Progenitor cell of endocrine pancreas (in vitro differentiated cells): ENCODE measurements at places on chromosomes 3 and 15. TPM values are rescaled to one million over a fixed set of nuclear protein-coding genes. Genes with fewer than 3 reads are reported as not detected.

Gene NRG4
- total RNA-seq, result 1.0 and 3.0 TPM in 2 replicates

Gene SLC12A1
- 0.16 TPM in 1 of 2 replicates, not detected in the other for total RNA-seq

- DNase-seq, result no peak
Observed at GRCh38 chr15:41921167-41921566, 27.3 kb upstream of the SPTBN5 start.

- no peak for DNase-seq
Observed at GRCh38 chr3:195774917-195775316, 36.8 kb downstream of the MUC4 start.

Gene LRRIQ4
- 0.31 and 0.42 TPM in 2 replicates for total RNA-seq

DNA sequence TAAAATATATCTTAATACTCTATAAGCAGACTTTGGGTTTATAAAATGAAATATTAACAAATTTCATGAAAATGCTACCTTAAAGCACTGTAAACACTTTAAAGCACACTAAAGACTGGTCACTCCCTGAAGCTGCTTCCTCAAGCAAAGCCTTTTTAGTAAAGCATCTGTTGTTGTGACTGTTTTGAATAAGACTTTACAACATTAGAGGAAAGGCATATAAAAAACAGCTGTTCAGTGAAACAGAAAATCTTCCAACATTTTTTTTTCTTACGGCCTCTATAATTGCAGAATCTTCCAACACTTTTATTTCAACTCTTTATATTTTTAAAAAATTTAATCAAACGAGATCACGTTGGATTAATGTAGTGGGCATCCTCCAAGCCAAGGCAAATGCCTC is 48.1 kb downstream of the GRK7 start:
- DNase-seq, result no peak

DNA sequence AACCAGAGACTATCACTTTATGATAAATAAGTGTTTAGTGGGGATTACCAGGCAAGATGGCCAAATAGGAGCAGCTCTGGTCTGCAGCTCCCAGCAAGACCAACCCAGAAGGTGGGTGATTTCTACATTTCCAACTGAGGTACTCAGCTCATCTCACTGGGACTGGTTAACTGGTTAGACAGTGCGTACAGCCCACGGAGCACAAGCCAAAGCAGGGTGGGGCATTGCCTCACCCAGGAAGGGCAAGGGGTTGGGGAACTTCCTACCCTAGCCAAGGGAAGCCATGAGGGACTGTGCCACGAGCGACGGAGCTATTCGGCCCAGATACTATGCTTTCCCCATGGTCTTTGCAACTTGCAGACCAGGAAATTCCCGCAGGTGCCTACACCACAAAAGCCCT is 171.0 kb downstream of the CTNNB1 start:
- DNase-seq, result no peak

Gene AP3B2
- 13.2 and 14.4 TPM in 2 replicates for total RNA-seq

DNA sequence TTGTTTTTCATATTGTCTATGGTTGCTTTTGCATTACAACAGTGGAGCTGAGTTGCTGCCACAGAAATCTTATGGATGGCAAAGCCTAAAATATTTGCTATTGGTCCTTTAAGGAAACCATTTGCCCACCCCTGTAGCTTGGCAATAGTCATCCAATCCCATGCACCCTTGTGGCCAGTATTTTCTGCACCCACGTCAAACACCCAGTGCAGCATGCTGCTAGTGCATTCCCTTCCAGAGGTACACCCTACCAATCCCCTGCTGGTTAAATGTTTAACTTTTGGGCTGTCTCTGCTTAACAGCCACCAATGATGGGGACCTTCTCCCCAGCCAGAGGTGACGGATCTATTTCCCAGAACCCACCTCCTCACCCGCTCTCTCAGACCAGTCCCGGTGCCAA is 23.8 kb upstream of the SLC6A11 start:
- no peak for DNase-seq

- no peak for DNase-seq
Observed at GRCh38 chr3:16240229-16241023, 24.3 kb downstream of the DPH3 start.

DNA sequence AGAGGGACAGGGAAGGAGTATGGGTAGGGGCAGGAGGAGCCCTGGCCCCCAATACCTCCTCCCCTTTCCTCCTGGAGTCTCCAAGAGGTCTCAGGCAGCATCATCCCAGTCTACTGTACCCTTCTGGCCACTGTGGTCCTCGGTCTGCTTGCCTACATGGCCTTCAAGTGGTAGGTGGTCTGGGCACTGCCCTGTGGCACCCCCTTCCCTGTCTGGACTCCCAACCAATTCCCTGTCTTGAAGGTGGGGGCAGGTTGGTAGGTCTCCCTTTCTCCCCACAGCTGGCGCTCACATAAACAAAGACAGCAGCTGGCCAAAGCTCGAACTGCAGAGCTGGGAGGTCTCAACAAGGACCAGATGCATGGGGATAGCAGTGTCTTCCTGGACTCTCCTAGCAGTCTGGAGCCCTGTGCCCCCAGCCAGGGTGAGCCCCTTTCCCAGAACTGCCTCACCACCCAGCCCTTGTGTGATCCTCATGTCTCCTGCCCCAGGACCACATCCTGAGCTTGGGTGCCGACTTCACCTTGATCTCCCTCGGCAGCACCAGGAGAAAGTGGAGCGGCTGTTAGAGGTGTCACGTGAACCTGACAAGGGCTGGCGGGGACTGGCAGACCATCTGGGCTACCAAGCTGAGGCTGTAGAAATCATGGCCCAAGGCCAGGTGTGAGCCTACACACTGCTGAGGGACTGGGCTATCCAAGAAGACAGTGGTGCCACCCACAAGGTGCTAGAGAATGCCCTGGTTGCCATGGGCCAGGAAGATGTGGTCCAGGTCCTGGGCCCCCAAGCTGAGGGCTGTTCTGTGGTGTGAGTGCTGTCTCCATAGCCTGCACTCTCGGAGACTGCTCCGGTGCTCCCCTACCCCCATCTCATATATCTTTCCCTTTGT is 33.1 kb downstream of the NBEAL2 start:
- no peak for DNase-seq

Gene KCNH8
- 9.8 and 10.0 TPM in 2 replicates for total RNA-seq

GRCh38 chr3:178420033-178420432 is 116.2 kb upstream of the KCNMB2 start:
- no peak for DNase-seq

- DNase-seq, result no peak
Observed at GRCh38 chr15:57500979-57501576, 90.6 kb upstream of the MYZAP start.

DNA sequence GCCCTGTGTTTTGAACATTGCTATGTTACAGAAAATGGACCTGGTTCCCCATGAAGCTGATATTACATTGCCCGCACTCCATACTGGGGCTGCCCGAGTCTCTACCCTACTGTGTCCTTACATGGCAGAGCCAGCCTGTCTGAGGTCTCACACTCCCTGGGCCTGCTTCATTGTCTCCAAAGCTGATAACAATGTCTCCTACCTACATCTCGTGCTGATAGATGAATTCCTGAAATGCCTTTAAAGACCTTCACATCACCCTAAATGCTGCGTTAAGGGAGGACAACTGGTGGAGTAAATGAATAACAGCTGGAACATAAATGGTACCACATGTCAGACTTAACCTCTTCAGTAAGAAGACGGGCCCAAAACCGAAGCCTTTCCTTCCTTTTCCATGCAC is 62.9 kb upstream of the PTX3 start:
- no peak for DNase-seq

Gene PRR23B
- not detected in 2 replicates for total RNA-seq

- DNase-seq, result no peak
Observed at GRCh38 chr3:69115731-69116130, 6.7 kb downstream of the LMOD3 start.

GRCh38 chr3:62226601-62227339 is 146.6 kb downstream of the FEZF2 start:
- no peak for DNase-seq

DNA sequence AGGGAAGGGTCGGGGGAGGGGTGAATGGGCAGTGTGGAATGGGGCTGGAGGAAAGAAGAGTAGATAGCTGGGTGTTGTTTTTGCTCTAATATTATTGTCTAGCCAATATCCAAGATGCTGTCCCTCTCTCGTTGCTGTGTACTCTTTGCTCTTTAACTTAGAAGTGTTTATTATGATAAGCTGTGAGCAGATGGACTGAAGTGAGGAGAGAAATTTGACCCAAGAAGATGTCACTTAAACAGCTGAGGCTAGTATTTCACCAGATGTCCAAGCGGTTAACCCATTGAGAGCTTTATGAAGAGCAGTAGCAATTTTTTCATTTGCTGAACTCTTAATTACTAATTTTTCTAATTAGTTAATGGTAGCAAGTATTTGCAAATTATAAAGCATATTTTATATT is 212.2 kb upstream of the TP63 start:
- no peak for DNase-seq

- no peak for DNase-seq
Observed at GRCh38 chr3:149767720-149768119, 15.4 kb upstream of the COMMD2 start.

GRCh38 chr3:64928683-64929082 is 240.9 kb upstream of the ADAMTS9 start:
- DNase-seq, result no peak

DNA sequence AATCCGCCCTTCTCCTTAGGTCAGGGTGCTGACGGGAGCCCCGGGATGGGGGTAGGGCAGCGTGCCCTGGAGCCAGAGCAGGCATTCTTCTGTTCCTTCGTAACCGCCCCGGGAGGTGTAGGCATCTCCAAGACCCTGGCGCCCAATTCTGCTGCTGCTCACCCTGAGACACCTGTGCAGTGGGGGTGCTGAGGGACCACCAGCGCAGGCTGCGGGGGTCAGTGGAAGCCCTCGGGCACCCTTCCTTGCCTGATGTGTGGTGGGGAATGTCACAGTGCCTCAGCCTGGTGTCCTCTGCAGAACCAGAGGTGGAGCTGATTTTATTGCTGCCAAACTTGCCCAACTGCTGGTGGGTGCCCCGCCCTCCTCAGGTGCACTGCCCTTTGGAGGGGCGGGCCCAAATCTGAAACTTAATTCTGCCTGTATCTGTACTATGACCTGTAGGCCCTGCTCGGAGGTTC is 7.3 kb downstream of the CSK start:
- no peak for DNase-seq

GRCh38 chr3:27666708-27667107 is 55.4 kb downstream of the EOMES start:
- DNase-seq, result no peak

DNA sequence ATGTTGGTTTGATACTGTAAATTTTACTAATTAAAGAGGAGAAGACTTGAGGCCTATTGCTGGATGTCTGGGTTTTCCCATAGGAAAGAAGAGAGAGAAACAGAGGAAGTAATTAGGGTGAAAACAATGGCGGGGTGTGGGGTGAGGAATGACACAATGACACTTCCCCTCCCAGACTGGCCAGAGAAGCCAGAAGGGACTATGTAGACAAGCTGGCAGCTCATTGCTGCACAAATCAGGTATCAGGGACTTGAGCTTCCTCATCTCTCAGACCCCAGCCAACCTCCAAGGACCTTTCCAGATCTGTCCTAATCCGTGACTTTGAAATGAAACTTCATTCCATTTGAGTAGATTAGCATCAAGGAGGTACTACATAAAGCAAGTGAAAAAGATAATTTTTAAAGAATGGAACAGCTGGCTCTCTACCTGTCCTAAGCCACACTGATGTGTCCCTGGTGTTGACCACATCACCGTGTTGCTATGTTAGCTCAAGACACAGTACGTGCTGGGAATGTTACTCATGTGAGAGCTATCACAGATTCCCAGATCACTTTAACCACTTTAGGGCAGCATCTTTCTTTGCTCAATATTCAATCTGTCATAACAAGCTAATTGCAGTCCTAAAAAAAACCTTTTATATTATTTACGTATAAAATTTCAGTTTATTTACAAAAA is 22.2 kb downstream of the TMEM212 start:
- no peak for DNase-seq

DNA sequence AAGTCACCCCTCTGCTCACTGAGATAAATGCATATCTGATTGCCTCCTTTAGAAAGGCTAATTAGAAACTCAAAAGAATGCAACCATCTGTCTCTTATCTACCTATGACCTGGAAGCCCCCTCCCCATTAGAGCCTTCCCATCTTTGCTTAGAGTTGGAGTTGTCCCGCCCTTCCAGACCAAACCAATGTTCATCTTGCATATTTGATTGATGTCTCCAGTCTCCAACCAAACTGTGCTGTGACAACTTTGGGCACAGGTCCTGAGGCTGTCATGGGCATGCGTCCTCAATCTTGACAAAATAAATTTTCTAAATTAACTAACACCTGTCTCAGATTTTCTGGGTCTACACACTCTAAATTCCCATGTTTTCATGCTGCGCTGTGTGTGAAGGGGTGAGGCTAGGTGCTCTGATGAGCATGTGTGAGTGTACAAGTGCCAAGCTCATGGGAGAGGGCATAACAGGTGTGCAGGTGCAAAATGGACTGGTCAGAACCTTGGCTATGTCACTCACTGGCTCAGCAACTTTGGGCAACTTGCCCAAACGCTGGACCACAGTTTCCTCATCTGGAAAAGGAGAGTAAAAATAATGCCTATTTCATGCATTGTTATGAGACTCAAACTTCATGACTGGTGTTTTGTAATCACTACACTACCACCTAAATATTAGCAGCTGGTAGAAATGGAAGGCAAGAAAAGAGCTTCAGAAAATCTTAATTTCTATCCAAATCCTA is 7.2 kb downstream of the DAPK2 start:
- DNase-seq, result no peak

Gene LARP6
- total RNA-seq, result 17.5 and 22.6 TPM in 2 replicates

Gene SH2D7
- not detected in 2 replicates for total RNA-seq

DNA sequence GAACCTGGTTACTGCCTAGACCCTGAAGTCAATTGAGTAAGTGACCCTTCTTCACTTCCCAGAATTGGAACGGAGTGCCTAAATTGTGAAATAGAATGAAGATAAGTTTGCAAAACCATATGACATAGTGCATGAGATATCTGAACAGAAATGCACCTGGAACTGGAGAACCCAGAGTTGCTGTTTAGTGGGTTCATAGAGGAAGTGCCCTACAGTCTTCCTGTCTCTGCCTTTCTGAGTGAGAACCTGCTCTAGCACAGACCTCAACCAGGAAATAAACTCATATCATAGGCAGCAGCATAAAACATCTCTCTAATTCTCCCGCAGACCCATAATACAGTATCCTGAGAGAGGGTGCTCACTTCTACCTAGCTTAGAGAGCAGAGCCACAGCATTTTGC is 82.9 kb downstream of the EOMES start:
- no peak for DNase-seq

GRCh38 chr15:33021806-33022389 is 172.6 kb downstream of the FMN1 start:
- no peak for DNase-seq

DNA sequence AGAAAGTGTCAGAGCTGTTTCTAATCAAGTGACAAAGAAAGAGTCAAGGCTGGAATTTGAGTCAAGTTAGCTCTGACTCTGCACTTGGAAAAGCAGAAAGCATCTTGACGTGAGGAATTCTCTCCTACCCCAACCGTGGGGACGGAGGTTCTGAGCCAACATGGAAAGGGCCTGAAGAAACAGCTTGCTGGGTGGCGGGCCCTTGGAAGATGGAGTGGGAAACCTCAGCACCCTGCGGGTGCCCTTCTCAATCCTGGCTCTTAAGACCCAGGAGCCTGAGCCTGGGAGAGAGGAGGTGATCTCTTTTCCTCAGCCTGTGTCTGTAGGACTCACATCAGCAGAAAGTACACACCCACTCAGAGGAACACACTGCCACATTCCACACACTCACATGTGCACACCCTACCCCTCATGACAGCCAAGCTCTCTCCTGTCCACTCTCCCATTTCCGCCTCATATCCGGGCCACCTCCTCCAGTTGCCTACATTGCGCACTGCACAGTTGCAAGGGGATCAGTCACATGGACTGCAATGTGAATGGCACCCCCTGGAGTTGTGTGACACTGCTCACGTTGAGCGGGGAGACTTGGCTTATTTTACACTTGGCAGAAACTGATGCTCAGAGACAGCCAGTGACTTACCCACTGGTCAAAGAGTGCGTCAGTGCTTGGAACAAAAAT is 101.5 kb upstream of the SLC6A6 start:
- DNase-seq, result no peak

Gene CACNA2D3
- total RNA-seq, result 0.29 TPM in 1 of 2 replicates, not detected in the other
